ENCODE measurements at places on chromosomes 7 and 10.
A peak's percentile ranks its signal among the peaks of the same experiment; 100 is the strongest.

- DNase-seq: no peak
Measured at GRCh38 chr10:132009575-132009974, 27.9 kb upstream of the BNIP3 start.

GRCh38 chr10:95793401-95794045, 37.6 kb downstream of the ENTPD1 start:
- DNase-seq: no peak

DNA sequence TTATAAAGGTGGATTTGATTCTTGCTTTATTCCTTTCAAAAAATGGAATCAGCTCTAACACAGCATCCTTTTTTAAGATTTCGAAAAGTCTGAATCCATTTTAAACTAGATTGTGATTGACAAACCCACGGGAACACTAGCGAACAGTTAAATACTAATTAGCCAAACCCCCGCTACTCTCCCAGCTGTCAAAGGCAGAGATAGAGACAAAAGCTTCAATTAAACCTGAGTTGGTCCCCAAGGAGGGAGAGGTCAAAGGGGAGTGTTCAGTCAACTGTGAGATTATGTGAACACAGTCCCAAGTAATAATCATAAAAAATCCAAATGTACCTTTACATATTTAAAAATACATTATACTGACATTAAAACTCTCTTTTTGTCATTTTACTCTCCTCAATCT, 65.7 kb upstream of the TBX20 start:
- no peak for DNase-seq

- DNase-seq: no peak
Measured at GRCh38 chr10:17143055-17143690, 13.6 kb upstream of the CUBN start.

DNA sequence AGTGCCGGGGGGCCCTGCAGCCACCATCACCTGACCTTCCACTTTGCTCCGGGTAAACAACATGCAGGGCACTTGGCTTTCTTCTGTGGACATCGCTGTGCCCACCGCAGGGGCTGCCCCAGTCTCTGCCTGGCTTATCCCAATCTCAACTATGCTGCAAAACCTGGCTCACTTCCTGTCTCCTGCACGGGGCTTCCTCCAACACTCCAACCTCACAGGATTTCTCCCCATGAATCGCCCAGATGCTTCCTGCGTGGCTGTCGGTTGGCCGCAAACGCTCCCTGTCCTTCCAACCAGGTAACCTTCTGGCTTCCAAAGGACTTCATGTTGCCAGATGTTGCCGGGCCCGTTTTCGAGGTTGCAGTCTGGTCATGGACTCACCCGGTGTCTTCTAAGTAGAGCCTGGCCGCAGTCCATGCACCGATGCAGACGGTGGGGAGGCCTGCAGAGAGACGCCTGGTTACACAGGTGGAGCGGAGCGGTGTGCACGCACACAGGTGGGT, 109.0 kb downstream of the VIPR2 start:
- no peak for DNase-seq

DNA sequence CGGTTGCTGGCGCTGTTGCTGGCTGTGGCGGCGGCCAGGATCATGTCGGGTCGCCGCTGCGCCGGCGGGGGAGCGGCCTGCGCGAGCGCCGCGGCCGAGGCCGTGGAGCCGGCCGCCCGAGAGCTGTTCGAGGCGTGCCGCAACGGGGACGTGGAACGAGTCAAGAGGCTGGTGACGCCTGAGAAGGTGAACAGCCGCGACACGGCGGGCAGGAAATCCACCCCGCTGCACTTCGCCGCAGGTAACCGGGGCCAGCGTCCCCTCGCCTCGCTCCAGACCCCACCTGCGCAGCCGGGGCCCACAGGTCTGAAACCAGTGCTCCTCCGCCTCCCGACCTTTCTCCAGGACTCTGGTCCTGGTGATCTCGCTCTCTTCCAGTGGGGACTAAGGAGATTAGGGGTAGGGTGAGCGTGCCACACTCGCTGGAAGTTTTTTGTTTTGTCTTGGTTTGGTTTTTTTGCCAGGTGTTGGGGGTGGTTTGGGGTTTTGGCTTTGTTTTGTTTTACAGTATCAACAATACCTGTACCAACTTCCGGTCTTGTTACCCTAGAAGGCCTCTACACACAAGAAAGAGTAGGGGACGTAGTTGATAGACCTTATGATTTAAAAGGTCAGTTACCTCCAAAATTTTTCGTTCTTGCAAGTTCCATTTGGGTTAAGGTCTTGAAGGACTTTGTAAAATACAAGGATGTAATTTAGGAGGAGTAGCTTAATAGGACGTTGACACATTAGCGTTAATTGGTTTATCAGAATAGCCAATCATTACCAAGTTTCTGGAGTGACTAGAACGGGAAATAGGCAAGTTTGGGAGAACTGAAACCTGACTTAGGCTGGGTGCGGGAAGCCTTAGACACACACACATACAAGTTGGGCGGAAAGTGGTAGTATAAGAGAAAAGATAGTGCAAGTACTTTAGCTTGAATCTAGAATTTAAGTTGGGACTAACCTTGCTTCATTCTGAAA, 704 bp downstream of the TNKS2 start:
- no peak for DNase-seq

DNA sequence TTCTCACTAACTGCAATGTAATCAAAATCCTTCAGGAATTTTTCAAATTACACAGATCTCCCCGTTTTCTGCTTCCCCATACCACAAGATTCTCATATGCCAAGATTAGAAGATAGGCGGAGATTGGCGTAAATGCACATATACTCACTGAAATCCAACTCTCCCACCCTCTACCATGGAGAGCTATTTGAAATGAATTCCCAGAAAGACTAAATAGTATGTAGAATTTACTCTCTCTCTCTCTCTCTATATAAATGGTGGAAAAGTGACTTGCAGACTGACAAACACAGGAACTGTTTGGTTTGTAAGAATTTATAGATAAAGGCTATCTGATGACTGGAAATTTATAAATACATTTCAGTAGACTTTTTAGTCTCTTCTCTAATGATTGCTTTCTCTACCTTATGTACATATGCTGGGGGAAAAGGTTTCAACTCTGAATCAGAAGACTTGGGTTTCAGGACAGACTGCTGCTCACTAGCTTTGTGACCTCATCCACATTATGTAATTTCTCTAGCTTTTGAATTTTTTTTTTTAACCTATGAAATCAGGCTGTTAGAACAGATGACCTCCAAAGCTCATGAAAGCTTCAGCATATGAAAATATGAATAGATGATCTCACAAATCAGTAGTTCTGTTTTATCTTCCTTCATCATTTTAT, 67.8 kb upstream of the CSTF2T start:
- no peak for DNase-seq

DNA sequence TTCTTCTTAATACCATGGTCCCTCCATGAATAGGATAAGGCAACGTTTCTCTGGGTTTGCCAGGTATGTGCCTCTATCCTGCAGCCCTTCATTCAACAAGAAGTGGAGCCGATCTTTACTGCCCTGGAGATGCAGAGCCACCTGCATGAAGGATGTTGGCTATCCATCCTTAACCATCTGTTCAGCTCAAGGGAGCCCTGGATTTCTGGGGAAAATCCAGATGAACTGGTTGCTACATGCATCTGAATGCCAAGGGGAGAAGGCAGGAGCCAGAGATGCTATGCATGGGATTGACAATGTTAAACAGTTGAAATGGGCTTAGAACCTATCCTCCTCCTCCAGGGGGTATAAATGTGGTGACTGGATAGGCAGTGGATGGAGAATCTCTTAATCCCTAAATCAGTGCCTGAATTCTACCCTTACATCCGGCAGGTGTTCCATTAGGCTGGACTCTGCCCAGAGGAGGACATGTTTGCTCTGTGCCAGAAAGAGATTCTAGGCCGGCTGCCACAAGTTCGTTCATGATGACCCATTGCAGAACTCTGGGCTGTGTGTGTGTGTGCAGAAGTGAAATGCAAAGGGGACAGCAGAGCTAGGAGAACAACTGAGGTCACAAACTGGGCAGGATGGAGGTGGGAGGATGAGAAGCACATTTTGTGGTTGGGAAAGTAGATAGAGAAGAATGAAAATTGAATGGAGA, 15.6 kb downstream of the CPED1 start:
- DNase-seq: no peak

GRCh38 chr7:43758029-43758821, at the start of gene BLVRA:
Gene BLVRA, plus strand, starts transcription at chr7:43758680. Its CDS starts 12,479 bp downstream, at chr7:43771159.
- DNase-seq: peak; percentile 50

DNA sequence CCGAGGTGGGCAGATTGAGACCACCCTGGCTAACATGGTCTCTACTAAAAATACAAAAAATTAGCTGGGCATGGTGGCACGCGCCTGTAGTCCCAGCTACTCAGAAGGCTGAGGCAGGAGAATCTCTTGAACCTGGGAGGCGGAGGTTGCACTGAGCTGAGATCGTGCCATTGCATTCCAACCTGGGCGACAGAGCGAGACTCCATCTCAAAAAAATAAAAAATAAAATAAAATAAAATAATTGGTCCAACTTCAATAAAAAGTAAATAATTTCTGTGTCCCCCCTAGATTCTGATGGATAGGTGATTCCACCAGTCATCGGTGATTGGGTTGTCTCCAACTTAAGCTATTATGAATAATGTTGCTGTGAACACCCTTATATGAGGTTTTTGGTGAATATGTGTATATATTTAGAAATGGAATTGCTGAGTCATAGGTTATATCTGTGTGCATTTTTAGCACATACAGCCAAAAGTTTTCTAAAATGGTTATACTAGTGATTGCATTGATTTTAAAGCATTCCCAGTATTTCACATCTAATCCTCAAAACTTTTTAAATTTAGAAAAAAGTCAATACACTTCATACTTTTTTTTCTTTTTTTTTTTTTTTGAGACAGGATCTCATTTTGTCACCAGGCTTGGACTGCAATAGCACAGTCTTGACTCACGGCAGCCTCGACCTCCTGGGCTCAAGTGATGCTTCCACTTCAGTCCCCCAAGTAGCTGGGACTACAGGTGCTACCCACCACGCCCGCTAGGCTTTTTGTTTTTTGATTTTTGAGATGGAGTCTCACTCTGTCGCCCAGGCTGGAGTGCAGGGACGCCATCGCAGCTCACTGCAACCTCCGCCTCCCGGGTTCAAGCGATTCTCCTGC, 13.7 kb upstream of the SRPK2 start:
- no peak for DNase-seq

DNA sequence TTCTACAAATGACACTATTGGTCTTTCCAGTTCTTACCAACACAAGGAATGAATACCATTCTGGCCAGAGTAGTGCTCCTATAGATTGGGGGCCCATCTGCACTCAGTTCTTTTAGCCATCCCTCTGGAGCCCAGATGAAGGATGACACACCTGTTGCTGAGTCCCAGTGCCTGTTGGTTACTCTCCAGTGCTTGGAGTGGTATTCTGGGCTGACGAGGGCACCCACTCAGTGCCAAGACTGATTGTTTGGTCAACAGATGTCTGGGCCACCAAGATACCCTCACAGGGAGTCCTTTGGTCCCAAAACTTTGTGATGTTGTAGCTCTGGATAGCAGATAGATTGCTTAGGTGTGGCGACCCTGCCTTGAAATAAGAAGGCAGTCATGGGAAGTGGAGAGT, 23.7 kb upstream of the ITGA8 start:
- DNase-seq: no peak

DNA sequence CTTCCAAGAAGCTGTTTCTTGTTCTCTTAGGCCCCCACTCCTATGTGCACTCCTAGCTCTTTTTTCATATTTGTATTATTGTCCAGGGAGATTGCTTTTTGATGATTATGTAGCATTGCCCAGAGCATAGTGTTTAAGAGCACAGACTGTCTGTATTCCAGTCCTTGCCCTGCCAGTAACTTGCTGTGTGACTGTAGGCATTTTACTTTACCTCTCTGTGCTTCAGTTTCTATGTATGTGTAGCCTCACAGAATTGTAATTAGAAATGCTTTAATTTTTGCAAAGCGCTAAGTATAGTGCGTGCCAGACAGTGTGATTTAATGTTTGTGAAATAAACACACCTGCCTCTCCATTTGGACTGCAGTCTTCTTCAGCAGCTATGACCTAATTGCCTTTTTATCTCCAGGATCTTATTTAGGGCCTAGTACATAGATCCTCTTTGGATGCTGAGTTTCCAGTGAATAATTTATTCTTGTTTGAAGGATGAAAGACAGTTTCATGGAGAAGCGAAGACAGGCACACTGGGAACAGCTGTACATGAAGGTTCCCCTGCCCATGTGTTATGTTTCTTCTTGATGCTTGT, 1.4 kb downstream of the SEC23IP start:
- no peak for DNase-seq

DNA sequence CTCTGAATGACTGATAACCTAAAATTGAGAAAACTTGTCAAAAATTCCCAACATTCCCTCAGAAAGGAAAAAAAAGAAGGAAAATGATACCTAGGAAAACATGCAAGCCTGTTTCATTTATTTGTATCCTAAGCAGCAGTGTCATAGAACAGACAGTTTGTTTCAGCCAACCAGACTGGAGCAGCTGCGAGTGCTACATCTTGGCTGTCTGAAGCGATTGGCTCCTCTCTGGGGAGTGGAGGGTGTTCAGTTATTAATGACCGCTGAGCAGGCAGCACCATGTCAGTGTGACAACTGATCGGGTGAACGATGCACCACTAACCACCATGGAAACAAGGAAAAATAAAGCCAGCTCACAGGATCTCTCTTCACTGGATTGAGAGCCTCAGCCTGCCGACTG, at the start of gene LRRN3:
Gene LRRN3 (plus strand): TSS at position 282 of the 400 bp plus-strand sequence. CDS start 31,646 bp downstream, outside the sequence.
- no peak for DNase-seq

DNA sequence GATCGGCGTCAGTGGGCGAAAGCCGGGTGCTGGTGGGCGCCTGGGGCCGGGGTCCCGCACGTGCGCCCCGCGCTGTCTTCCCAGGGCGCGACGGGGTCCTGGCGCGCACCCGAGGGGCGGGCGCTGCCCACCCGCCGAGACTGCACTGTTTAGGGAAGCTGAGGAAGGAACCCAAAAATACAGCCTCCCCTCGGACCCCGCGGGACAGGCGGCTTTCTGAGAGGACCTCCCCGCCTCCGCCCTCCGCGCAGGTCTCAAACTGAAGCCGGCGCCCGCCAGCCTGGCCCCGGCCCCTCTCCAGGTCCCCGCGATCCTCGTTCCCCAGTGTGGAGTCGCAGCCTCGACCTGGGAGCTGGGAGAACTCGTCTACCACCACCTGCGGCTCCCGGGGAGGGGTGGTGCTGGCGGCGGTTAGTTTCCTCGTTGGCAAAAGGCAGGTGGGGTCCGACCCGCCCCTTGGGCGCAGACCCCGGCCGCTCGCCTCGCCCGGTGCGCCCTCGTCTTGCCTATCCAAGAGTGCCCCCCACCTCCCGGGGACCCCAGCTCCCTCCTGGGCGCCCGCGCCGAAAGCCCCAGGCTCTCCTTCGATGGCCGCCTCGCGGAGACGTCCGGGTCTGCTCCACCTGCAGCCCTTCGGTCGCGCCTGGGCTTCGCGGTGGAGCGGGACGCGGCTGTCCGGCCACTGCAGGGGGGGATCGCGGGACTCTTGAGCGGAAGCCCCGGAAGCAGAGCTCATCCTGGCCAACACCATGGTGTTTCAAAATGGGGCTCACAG, 1.1 kb downstream of the EGFR start:
- DNase-seq: no peak

- no peak for DNase-seq
Measured at GRCh38 chr7:131745390-131746248, 189.2 kb upstream of the PODXL start.

Data from stimulated activated CD4-positive, alpha-beta T cell treated with anti-CD3 and anti-CD28 coated beads, Interleukin-1b, Interleukin-23, amount 100 ng/mL, for 1 hour (primary cell).